Stimulated activated CD4-positive, alpha-beta T cell treated with anti-CD3 and anti-CD28 coated beads, Interleukin-15, amount 100 ng/mL, for 1 hour (primary cell): ENCODE measurements at places on chromosomes 1 and 21.
A peak's percentile ranks its signal among the peaks of the same experiment; 100 is the strongest.

DNA sequence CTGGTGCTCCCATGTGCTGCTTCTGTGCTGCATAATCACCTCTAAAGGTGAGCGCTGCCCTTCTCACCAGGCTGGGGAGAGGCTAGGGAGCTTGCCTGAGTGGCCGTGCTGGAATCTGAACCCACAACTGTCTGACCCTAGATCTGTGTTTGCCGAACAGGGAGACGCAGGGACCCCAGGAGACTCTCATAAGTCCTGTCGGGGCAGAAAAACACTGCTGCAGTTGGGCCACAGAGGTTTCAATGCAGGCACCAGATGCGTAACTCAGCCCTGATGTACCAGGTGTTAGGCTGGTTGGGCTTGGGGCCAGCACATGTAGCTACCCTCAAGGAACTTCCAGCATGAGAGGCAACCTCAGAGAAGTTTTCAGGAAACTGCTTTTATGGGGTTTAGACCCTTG is 49.5 kb upstream of the DMRTB1 start:
- DNase-seq: no peak

GRCh38 chr1:48536477-48536876 is 64.5 kb upstream of the SPATA6 start:
- no peak for DNase-seq

DNA sequence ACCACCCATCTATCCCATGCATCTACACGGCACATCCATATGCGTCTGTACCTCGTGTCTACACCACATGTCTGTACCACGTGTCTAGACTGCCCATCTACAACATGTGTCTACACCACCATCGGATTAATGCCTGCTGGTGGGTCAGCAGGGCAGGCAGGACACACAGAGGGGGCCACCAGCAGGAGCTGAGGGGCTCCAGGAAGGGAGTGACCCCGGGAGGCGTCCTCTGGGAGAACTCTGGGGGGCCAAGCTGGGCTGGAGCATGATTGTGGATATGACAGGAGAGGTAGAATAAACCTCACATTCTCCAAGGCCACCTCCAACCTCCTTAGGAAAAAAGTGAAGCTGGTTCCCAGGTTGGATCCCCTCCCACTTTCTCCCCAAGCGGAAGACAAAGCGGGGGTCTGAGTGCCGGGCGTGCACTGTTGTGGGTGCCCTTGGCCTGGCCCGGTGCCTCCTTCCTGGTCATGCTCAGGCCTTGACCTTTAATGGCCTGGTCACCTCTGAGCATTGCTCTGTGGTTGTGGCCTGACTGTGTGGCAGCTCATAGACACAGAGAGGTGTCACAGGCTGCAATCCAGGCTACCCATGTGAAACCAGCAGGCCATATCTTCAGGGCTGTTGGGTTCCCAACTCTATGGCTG is 881 bp upstream of the ACTRT2 start:
- no peak for DNase-seq

GRCh38 chr21:35108887-35109286 is 59.8 kb upstream of the RUNX1 start:
- DNase-seq: no peak

GRCh38 chr1:119573886-119574285 is 66.9 kb downstream of the HSD3B1 start:
- no peak for DNase-seq

- DNase-seq: no peak
Observed at GRCh38 chr1:80846966-80847365, 953.8 kb upstream of the ADGRL2 start.

GRCh38 chr1:63966016-63966415 is 192.2 kb downstream of the ROR1 start:
- DNase-seq: no peak

DNA sequence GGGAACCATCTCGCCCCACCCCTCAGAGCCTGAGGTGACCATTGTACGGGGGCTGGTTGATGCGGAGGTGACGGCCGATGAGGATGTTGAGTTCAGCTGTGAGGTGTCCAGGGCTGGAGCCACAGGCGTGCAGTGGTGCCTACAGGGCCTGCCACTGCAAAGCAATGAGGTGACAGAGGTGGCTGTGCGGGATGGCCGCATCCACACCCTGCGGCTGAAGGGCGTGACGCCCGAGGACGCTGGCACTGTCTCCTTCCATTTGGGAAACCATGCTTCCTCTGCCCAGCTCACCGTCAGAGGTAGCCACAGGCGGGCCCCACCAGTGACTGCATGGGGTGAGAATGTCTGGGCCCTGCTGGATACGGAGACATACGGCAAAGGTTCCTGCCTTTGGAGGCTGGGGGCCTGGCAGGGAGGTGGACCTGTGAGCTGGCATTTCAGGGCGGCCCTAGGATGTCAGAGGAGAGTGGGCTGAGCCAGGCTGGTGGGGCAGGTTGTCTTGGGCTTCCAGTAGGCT is 98.5 kb downstream of the TRIM11 start:
- DNase-seq: no peak

DNA sequence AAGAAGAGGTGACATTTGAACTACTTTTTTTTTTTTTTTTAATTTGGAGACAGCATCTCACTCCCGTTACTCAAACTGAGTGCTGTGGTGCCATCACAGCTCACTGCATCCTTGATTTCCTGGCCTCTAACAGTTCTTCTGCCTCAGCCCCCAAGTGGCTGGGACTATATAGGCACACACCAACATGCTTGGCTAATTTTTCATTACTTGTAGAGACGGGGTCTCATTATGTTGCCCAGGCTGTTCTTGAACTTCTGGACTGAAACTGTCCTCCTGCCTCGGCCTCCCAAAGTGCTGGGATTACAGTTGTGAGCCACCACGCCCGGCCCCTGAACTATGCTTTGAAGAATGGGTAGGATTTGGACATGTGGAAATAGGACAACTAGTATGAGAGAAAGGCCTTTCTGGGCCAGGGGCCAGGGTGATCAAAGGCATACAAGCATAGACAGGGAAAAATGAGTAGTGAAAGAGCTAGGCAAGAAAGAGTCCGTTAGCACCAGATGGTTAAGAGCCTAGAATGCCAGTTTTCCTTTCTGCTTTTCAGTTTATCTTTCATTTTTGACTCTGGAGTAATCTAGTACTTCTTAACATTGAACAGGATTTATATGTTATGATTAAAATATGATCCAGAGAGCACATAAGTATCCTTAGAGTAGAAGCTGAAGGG is 6.3 kb downstream of the RABGAP1L start:
- no peak for DNase-seq

- no peak for DNase-seq
Observed at GRCh38 chr1:230403442-230403841, 22.7 kb downstream of the PGBD5 start.

GRCh38 chr1:205631768-205632668 is at the start of gene ELK4:
Gene ELK4 (minus strand): TSS chr1:205632011. CDS start chr1:205623882, 8,129 bp downstream.
- DNase-seq: peak; percentile 99

DNA sequence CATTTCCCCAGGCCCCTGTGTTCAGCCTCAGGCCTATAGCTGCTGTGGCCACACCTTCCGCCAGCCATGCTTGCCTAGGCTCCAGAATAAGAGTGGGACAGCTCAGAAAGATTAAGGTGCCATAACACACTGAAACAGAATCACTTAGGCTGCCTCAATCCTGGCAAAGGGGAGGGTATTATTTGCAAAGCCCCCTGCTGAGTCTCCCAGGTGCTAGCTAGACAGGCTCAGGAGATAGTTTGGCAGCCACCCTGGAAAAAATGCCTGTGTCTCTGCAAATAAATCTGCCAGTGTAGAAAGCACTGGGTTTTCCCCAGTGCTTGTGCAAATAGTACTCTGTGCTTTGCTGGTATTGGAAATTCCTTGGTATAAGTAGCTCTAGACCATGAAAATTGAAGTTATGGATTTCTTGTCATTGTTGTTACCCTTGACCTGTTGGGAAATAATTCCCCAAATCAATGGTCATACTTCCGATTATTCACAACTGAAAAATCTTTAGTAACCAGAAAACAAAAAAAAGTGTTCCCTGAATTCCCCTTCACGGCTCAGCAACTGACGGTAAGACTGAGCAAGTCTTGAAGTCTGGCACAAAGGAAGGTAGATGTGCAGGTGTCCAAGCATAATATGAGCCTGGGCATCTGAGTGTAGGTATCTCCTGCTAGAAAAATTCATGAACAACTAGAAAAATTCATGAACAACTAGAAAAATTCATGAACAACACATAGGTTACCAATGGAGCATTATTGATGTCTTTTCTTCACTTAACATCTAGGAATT is 56.9 kb downstream of the PROX1 start:
- DNase-seq: no peak

GRCh38 chr1:59967141-59967697 is 40.6 kb upstream of the CYP2J2 start:
- no peak for DNase-seq

GRCh38 chr1:3657096-3657475 is 4.8 kb downstream of the TP73 start:
- no peak for DNase-seq

DNA sequence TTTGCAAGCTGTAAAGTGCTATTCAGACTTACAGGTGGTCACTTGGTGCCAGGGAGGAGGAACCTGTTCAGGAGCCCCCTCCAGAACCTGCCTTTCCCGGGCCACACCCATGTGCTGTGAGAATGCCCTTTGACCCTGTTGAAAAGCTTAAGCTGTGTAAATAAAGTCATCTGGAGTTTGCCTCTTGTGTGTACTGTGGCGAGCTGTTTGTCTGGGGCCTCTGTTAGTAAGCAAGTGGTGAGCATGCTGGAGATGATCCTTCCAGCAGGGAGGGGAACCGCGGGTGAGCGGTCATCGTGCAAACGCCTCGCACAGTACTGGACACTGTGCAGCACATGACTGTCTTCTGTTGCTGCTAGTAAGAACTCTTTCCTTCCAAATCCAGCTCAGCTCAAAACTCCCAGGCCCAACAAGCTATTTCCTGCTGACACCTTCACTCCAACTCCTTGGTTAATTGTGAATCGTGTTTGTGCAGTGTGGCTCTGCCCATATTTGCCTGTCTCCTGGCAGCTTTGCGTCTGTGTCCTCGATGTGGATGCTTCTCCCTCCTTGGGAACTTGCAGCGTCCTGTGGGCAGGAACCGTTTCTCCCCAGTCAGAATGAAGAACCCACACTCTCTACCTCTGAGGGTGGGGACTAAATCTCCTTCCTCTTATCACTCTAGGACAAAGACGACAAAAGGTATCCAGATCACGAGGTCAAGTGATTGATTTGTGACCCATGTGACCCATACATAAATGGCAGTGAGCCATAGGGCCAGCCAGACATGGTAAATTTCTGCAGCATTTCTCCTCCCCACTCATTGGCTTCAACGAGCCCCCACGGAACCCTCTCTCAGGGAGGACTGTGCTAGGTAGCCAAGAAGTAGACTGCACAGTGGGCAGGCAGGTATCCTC is 13.9 kb upstream of the BTG2 start:
- no peak for DNase-seq

- DNase-seq: no peak
Observed at GRCh38 chr1:245999697-246000637, 507.1 kb downstream of the SMYD3 start.

- DNase-seq: no peak
Observed at GRCh38 chr1:230167419-230167852, 100.4 kb downstream of the GALNT2 start.

GRCh38 chr1:235049217-235049616 is 79.4 kb downstream of the TOMM20 start:
- DNase-seq: no peak

DNA sequence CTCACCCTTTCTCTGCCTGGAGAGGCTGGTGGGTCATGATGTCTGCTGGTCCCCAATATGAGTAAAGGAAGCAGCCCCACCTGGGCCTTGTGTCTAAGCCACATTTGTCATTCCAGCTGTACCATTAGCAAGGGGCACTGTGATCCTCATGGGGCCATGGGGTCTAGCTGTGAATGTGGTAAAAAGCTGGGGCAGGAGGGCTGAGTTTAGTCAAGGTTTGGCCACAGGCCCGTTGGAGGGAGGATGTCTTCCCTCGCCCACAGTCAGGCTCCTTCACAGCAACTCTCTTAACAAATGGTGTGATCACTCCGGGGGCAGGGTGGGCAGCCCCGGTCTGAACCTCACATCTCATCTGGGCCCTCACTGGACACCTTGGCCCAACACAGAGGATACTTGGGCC is 115.4 kb downstream of the DMRTB1 start:
- no peak for DNase-seq

DNA sequence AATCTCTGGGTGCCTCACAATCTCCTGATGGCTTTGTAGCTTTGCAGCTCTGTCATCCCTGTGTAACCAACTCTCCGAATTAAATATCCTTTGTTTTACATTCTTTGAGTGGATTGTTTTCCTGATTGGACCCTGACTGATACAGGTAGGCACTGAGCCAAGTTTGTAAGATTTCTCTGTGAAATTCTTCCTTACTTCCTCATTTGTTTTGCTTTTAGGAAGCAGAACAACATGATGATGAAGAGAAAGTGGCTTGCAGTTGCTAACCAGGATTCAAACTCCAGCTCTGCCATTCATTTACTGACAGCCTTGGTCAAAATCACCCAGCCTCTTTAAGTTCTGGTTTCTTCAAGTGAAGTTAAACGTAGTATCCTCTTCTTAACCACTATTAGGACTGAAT is 452.3 kb downstream of the OMA1 start:
- DNase-seq: no peak

DNA sequence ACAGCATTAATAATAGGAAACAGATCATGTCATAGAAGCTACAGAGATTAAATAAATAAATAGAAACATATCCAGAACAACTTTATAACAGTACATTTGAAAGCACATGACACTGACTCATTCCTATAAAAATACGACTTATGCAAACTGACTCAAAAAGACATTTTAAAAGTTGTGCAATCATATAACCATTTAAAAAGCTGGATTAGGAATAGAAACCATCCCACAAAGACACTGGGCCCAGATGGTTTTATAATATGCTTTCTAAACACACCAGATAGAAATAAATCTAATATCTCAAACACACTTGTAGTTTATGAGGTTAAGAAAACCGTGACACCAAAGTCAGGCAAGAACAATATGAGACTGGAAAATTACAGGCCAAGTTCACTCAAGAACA is 47.6 kb downstream of the MATN1 start:
- DNase-seq: no peak

DNA sequence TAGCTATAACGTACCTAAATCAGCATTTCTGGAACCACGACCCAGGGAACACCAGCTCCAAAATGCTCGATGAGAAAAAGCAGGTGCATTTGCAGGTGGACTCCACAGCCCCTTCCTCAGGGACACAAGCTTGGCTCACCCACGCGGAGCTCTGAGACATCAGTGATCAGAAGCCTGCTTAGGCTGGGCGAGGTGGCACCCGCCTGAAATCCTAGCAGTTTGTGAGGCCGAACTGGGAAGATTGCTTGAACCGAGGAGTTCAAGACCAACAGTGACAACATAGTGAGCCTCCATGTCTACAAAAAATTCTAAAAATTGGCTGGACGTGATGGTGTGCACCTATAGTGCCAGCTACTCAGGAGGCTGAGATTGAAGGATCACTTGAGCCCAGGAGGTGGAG is 2.5 kb upstream of the TSPEAR start:
- no peak for DNase-seq

GRCh38 chr1:20366056-20366462 is 75.4 kb downstream of the VWA5B1 start:
- no peak for DNase-seq
